ENCODE measurements at places on chromosomes 13 and 19.

GRCh38 chr19:531753-532560 lies at the start of gene CDC34:
Gene CDC34, plus strand, starts transcription at chr19:531760. Its CDS starts 172 bp downstream, at chr19:531932.
- DNase-seq, result no peak

DNA sequence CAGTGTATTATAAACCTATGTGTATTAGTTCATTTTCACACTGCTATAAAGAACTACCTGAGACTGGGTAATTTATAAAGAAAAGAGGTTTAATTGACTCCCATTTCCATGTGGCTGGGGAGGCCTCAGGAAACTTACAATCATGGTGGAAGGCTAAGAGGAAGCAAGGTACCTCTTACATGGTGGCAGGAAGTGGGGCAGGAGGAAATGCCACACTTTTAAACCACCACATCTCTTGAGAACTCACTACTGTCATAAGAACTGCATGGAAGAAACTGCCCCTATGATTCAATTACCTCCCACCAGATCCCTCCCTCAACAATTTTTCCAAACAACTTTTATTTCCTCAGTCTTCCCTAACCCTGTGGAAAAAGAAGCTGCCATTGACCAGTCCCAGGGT lies 14.5 kb upstream of the TPP2 start:
- no peak for DNase-seq

- no peak for DNase-seq
Measured at GRCh38 chr19:48656840-48657474, 11.0 kb upstream of the CA11 start.

DNA sequence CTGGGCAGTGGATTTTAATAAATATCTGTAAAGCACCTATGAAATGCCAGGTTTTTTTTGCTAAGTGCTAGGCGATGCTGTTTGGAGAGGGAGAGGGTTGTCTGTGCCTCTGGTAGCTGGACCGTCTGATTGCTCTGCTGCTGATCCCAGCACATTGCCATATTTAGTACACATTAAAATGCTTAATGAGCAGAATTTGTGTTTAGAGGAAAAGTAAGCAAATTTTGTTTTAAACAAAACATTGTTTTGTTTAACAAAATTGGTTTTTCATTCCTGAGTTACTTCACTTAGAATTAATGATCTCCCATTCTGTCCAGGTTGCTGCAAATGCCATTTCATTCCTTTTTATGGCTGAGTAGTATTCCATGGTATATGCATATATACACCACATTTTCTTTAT lies 85.2 kb downstream of the LMO7 start:
- no peak for DNase-seq

GRCh38 chr13:62033934-62034333 lies 618.3 kb upstream of the PCDH20 start:
- DNase-seq, result no peak

DNA sequence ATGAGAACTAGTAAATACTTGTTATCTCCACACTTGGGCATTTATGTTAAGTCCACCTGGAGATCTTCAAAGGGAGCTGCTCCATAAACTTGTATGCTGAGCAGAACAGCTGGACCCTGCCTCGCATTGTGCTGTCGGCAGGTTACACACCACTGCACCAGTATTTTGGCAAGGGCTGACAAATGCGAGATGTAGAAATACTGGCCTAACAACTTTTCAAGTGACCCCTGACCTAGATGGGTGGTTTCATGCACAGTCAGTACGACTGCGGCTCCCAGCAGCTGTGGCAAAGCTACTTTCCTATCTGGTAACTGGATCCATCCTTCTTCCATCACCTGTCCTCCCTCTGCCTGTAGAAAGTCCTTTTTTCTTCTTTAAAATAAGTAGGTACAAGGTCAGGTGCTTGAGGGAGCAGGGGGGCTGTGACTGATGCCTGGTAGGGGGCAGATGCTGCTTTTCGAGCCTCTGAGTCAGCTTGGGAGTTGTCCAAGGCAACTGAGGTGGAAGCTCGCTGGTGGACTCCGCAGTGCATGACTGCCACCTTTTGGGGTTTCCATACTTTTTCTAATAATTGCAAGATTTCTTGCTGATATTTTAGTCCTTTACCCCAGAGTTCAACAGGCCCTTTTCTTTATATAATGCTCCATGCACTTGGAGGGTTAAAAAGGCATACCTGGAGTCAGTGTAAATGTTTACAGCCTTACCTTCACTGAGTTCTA lies 86.8 kb downstream of the SLC25A15 start:
- no peak for DNase-seq

GRCh38 chr13:61779456-61779855 lies 363.8 kb upstream of the PCDH20 start:
- DNase-seq, result no peak

DNA sequence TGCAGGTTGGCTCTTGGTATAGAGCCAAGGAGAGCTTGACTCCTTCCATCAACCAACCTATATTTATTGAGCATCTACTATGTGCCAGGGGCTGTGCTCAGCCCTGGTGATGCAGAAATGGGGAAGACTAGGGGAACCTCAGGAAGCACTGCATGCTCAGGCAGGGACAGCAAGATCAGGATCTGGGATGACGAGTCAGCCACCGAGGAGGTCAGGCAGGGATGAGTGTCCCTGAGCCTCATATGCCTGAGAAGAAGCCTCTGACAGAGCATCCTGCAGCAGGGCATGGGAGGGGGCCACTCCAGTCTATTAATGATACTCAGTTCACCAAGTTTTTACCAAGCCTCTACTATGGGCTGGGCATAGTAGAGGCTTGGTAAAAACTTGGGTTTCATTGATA lies 158.1 kb downstream of the KATNAL1 start:
- no peak for DNase-seq

DNA sequence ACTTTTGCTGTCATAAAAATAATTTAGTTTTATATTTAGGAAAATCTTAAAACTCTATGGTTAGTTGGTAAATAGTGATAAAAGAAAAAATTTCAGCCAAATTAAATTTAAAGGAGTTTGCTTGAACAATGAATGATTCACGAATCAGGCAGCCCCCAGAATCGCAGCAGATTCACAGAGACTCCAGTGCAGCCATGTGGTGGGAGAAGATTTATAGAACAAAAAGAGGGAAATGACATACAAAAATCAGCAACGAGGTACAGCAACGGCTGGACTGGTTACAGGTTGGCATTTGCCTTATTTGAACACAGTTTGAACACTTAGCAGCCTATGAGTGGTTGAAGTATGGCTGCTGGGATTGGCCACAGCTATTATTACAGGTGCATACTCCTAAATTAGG lies 96.4 kb upstream of the MYCBP2 start:
- DNase-seq, result no peak

DNA sequence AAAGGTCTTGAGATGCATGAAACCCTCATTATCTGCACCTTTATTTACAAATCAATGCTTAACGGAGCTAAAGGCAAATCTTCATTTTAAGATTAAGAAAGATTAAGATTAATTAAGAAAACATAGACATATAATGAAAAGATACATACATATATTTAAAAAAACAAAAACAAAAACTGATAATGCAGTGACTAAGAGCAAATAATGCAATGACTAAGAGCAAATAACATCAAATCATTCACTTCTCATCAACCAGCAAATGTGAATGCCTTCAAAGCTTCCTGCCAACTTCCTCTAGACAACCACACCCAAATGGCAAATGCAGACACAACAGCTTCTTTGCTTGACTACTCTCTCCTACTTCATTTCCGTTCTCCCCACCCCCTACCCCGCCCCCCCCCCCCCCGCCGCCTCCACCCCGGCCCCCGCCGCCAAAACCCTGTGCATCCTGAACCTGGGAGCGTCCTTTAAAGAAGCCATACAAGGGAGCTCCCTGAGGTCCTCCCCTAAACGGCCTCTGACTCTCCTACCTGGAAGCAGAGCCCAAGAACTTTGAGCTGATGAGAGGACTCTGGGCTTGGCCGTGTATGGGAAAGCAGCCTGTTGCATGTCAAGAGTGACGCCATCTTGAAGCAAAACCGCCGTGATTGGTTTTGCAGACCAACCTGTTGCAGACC lies 24.5 kb downstream of the TEX101 start:
- peak; percentile 12 for DNase-seq

DNA sequence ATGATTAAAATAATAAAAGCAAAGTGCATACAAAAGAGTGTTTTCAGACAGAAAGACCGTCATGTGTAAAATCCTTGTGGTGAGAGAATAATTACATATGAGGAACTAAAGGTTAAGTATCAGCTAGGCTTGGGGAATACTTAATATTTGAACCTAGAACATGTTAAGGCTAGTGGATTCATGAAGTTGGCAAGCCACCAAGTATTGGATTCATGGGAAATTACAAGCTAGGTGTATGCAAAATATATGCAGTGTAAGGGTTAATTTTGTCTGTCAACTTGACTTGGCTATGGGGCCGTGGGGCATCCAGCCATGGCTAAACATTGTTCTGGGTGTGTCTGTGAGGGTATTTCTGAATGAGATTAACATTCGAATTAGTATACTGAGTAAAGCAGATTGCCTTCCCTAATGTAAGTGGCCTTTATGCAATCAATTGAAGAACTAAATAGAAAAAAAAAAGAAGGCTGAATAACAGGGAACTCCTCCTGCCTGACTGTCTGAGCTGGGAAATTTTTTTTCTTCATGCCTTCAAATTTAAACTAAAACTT lies 533.5 kb upstream of the KLF12 start:
- DNase-seq, result no peak

- DNase-seq, result no peak
Measured at GRCh38 chr19:6012426-6013170, 34.7 kb upstream of the RANBP3 start.

- peak; percentile 24 for DNase-seq
Measured at GRCh38 chr13:44300895-44301638, 72.6 kb upstream of the SERP2 start.

DNA sequence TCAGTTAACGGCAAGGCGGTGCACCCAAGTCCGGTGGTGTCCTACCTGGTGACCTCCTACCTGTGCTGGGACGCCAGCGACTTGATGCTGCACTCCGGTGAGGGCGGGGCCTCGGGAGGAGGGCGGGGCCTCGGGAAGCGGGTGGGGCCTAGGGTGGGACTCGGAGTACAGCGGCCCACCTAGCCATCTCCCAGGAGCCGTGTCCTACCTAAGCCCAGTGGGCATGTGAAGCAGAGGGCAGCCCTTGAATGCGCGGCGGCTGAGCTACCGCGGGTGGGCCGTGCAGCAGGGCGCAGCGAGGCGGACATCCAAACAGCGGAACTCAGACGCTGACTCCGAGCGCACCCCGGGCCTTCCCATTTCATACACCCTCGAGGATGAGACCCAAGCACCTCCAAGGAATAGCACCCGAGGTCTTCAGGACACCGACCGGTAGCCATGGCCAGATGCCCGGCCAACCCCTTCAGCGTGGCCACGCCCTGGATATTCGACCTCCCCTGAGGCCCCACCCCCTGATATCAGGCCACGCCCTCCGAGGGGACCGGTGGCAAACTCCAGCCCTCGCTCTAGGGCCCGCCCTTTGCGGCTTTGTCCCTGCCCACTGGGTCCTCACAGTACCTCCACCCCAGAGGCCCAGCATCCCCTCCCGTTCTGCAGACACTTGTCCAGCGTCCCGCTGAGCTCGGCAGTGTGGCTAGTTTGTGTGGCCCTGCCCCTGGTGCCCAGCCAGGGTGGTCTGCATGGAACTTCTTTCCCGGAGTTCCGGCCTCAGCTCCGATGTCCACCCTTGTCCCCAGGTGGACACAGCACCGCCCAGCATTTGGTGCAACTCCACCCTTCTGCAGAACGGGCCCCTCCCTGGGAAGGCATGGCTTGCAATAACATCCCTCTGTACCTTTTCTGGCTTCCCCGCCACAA lies 5.4 kb downstream of the KLK1 start:
- peak; percentile 58 for DNase-seq
